ENCODE measurements at places on chromosomes 6 and 20. TPM values are rescaled to one million over a fixed set of nuclear protein-coding genes. Genes with fewer than 3 reads are reported as not detected.
A peak's percentile ranks its signal among the peaks of the same experiment; 100 is the strongest.

GRCh38 chr6:135261872-135262725, 81.0 kb downstream of the MYB start:
- no peaks in the 10 kb centered on the region for H3K36me3 ChIP-seq
- DNase-seq, result no peak
- peaks cover 7% of the 10 kb centered on the region for H3K27me3 ChIP-seq

GRCh38 chr6:26457264-26457805, 420 bp upstream of the BTN2A1 start:
- DNase-seq, result no peak
- H3K27ac ChIP-seq, result peak overlapping the region; percentile 97
- H3K27me3 ChIP-seq, result no peaks in the 10 kb centered on the region

DNA sequence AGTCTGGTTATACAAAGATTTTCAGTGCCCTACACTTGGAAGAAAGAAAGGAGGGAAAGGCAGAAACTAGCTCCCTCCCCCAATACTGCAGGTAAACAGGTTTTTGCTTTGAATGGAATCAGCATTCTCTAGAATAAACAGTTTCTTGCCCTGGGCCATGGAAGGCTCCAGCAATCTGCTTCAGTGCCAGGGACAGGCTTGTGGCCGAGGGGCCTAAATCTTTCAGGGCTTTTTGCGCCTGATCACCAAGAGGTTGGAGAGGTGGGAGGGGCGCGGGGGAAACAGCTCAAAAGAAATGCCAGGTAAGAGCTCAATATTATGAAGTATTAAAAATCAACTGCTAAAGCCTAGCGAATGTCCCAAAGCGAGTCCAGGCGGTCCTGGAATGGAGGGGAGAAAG, 23.8 kb downstream of the TFAP2B start:
- H3K27ac ChIP-seq, result no peak overlapping the region
- peak overlapping the region; percentile 22 for H3K4me3 ChIP-seq
- no peaks in the 10 kb centered on the region for H3K4me1 ChIP-seq
- DNase-seq, result no peak
- H3K36me3 ChIP-seq, result no peaks in the 10 kb centered on the region

- peaks cover 24% of the 10 kb centered on the region for H3K27me3 ChIP-seq
- no peak for DNase-seq
- no peak overlapping the region for H3K27ac ChIP-seq
- no peaks in the 10 kb centered on the region for H3K36me3 ChIP-seq
- no peak overlapping the region for H3K4me3 ChIP-seq
These were observed 20.2 kb upstream of the MICA start for GRCh38 chr6:31383149-31383548.

DNA sequence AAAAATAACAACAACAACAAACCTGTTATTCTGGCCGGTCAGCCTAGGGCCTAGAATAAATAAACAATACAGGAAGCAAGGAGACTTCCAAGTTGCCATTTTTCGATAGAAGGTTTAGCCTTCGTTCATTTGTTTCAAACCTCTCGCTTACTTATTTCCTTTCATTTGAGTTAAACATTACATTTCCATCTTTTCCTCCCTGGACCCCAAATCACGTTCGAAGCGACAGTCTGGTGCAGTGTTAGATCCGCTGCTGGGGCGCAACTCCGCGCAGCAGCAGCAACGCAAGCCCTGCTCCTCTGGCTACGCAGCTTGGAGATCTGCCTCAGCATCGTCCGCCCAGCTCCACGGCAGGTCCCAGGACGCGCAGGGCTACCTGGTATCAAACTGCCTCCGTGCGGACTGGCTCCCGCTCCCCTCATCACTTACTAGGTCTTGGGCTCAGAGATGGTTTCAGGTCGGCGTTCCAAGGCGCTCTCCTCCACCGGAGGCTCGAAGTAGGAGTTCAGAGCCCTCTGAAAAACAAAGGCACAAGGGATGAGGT, 530 bp downstream of the TDP2 start:
- H3K4me1 ChIP-seq, result peaks cover 45% of the 10 kb centered on the region
- peak overlapping the region; percentile 100 for H3K27ac ChIP-seq
- DNase-seq, result peak; percentile 64
- peaks cover 63% of the 10 kb centered on the region for H3K36me3 ChIP-seq

GRCh38 chr6:33595001-33595846, 15.1 kb upstream of the BAK1 start:
- no peak overlapping the region for H3K27ac ChIP-seq
- H3K27me3 ChIP-seq, result peaks cover 2% of the 10 kb centered on the region
- no peak overlapping the region for H3K4me3 ChIP-seq
- H3K4me1 ChIP-seq, result peaks cover 32% of the 10 kb centered on the region

DNA sequence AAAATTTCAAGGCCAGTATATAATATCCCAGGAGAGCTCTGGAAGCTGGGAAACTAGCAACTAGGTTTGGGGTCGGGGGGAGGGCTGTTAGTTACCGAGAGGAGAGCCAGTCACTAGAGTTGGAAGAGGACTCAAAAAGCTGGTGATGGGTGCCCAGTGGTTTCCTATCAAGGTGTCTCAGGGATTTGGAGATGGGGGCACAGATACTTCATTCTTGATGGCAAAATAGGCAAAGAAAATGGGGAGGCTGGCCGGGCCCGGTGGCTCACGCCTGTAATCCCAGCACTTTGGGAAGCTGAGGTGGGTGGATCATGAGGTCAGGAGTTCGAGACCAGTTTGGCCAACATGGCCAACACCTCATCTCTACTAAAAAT, 805 bp downstream of the PHF1 start:
- peak overlapping the region; percentile 74 for H3K27ac ChIP-seq
- DNase-seq, result no peak
- peak overlapping the region; percentile 76 for H3K4me3 ChIP-seq
- H3K36me3 ChIP-seq, result peaks cover 62% of the 10 kb centered on the region
- no peaks in the 10 kb centered on the region for H3K27me3 ChIP-seq

- no peak overlapping the region for H3K27ac ChIP-seq
- H3K4me1 ChIP-seq, result no peaks in the 10 kb centered on the region
- H3K4me3 ChIP-seq, result no peak overlapping the region
- no peaks in the 10 kb centered on the region for H3K36me3 ChIP-seq
- peaks cover 8% of the 10 kb centered on the region for H3K27me3 ChIP-seq
- no peak for DNase-seq
These were observed 60.1 kb downstream of the FBXO5 start for GRCh38 chr6:152922706-152923105.

DNA sequence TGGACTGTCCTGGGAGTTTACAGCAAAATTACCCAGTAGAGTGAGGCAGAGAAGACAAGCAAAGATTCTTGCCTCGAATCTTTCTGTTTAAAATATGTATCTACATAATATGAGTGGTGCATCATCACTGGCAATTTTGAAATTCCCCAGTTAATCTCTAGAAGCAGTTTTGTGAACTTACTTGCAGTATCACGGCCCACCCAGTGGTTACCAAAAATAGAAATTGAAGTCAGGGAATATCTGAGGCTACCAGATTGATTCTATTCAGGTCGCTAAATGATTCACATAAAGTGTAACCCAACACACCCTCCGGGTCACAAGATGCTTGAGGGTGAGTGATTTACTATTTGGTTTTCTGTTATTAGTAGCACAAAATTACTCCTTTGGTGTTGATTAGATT, 111.9 kb downstream of the PPP1R14C start:
- peaks cover 21% of the 10 kb centered on the region for H3K4me1 ChIP-seq
- no peak overlapping the region for H3K4me3 ChIP-seq
- H3K27ac ChIP-seq, result no peak overlapping the region
- H3K36me3 ChIP-seq, result peaks cover 4% of the 10 kb centered on the region
- H3K27me3 ChIP-seq, result peaks cover 3% of the 10 kb centered on the region
- no peak for DNase-seq

DNA sequence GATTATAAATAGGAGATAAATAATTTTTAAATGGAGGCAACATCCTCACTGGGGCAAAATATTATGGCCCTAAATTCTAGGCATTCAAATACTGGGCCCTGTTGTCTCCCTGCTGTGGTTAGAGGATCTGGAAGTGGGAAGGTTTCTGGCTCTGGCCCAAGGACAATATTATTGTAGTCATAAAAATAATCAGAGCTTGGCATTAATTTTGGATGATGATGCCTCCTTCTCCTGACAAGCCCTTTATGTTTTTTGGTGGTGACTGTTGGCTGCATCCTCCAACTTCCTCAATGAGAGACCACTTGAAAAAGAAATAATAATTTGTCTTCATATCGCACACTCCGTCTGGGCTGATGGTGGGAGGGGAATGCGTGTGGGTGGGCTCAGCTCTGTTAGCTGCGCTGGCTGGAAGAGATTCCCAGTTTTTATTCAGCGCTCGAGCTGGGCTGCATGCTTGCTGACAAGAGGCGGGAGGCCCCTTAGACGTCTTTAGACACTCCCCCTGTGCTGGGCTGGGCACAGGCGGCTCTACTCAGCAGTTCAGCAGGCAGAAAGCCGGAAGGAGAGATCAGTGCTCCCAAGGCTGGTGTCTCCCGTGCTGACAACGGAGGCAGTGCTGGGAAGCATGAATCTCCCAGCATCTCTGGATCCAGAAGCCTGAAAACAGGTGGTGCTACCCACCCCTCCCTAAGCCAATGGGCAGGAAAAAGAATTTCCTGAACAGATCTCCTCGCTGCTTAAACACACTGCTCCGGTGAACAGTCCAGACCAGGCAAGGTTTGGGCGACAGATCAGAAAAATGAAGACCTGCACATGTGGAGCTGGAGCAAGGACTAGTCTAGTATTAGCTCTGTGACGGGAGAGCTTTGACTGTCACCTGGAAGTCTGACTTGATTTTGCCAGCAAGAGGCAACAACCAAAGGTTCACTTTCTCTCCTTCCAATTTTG, 97.7 kb downstream of the SYCP2 start:
- peaks cover 11% of the 10 kb centered on the region for H3K27me3 ChIP-seq
- H3K36me3 ChIP-seq, result no peaks in the 10 kb centered on the region
- H3K4me3 ChIP-seq, result no peak overlapping the region
- H3K27ac ChIP-seq, result no peak overlapping the region
- no peaks in the 10 kb centered on the region for H3K4me1 ChIP-seq
- no peak for DNase-seq

DNA sequence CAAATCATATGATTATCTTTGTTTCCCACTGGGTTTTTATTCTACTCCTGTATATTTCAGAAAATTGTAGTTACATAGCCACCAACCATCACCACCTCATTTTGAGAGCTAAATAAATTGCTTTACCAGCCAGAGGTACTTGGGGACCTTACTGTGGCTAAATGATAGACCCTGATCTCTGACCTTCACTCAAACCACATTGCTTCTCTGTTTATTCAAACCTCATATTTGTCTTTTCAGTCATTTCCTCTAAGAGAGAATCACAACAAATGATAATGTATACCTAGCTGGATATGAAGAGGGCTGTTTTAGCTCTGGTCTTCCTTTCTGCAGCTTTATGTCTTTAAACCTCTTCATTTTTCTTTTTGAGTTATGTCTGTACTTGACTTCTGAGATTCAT, 142.8 kb downstream of the ADGB start:
- H3K27me3 ChIP-seq, result no peaks in the 10 kb centered on the region
- no peak overlapping the region for H3K27ac ChIP-seq
- no peaks in the 10 kb centered on the region for H3K4me1 ChIP-seq
- DNase-seq, result no peak

DNA sequence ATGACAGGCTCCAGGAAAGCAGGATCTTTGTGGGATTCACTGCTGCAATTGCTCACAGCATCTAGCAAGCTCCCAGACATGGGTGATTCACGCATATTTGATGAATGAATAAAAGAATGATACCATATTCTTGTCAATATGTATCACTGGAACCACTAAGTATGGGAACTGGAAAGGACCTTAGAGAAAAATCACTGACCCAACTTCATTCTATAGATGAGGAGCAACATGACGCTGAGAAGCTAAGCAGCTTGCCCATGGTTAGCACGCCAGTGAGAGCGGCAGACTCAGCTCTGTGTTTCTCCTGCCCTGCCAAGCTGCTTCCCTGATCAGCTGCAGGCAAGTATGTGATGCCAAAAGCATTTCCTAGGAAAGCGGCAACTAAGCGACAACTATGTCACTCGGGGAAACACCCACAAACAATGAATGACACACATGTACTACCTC, 66.8 kb downstream of the PPP1R3G start:
- no peak overlapping the region for H3K4me3 ChIP-seq
- H3K27ac ChIP-seq, result no peak overlapping the region
- H3K36me3 ChIP-seq, result no peaks in the 10 kb centered on the region
- H3K27me3 ChIP-seq, result no peaks in the 10 kb centered on the region

Gene LY6G6D
- total RNA-seq, result not detected

Gene SRSF12
- total RNA-seq, result not detected

Gene UTRN
- total RNA-seq, result 136 TPM

Gene SLC52A3
- total RNA-seq, result not detected

Gene VSTM2L
- not detected for total RNA-seq

Gene SLC29A1
- 49.2 TPM for total RNA-seq

Gene TCF21
- not detected for total RNA-seq

Gene FUCA2
- total RNA-seq, result 10.7 TPM

Measured in activated CD8-positive, alpha-beta T cell treated with anti-CD3 and anti-CD28 coated beads, Interleukin-2, amount 10 ng/mL, durations not matched to agents 7 days and 5 days (primary cell).